Stimulated activated CD4-positive, alpha-beta T cell treated with anti-CD3 and anti-CD28 coated beads, Interleukin-1b, Interleukin-23, amount 100 ng/mL, for 1 hour (primary cell): ENCODE measurements at places on chromosomes 12 and 14.

DNA sequence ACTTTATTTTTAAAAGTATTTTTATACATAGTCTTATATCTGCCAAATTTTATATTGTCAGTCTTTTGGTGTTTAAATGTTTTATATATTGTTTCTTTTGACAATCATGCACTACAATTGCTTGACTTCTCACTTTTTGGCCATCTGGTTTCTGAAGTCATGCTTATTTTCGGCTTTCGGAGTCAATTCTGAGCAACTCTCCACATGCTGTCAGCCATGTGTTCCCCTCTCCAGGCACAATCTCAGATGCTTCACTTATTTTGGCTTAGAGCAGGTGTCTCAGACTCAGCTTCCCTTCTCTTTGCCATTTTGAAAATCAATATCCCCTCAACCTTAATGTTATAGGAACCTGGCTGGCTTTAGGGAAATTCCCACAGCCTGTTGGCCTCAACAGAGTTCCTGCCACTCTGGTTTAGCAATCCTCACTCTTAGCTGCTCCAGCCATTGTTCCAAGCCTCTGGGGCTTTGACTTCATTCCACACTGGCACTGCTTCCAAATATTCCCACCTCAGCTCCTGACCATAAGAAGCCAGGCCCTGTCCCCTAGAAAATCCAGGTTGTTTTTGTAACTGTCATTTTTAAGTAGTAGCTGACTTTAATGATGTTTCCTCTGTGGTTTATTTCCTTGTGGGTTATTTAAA is 125.5 kb upstream of the FAR2 start:
- DNase-seq: no peak

DNA sequence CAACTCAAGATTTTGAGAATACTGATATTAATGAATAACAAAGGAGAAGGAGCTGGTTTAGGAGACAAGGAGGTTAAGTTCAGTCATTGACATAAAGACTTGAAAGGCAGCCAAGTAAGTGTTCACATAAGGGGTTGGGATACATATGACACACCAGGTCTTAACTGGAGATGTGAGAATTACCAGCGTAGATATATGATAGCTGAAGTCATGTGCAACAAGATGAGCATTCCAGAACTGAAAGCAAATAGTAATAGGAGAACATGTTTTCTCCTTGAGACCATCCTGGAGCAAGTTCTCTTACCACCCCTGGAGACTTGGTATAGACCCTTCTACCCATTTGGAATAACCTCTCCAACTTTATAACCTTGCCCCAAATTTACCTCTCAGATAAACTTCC is 43.3 kb upstream of the NPFF start:
- DNase-seq: no peak

DNA sequence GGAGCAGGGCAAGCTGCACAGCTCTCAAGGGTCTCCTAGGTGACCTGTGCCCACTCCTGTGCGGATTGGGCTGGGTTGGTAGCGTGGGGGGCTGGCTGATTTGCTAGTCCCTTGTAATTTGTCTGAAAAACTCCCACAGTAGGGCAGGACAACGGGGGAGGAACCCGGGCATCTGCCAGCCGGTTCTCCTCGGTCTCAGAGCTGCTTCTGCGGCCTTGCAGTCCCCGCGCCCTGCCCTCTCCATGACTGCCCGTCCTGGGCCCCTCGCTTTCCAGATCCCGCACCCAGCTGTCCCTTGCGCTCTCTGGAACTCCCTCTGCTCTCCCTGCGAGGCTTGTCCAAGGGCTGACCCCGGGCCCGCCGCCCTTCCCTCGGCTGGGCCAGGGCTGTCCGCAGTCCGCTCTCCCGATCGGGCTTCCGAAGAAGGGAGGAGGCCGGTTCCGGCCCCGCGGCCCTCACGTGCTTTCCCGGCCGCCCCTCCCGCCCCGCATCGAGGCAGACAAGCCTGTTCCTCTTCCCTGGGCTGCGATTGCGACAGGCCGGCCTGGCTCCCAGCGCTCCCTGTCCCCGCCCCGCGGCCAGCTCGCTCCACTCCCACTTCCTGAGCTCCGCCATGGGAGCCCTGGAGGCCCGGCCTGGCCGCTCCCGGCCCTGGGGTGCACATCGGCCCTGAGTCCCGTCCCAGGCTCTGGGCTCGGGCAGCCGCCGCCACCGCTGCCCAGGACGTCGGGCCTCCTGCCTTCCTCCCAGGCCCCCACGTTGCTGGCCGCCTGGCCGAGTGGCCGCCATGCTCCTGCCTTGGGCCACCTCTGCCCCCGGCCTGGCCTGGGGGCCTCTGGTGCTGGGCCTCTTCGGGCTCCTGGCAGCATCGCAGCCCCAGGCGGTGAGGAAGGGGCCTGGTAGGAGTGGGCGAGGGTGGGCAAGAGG is at the start of gene LTBR:
LTBR (plus strand) TSS at position 591 of the 927 bp plus-strand sequence; CDS start at position 788, 197 bp downstream.
- no peak for DNase-seq

DNA sequence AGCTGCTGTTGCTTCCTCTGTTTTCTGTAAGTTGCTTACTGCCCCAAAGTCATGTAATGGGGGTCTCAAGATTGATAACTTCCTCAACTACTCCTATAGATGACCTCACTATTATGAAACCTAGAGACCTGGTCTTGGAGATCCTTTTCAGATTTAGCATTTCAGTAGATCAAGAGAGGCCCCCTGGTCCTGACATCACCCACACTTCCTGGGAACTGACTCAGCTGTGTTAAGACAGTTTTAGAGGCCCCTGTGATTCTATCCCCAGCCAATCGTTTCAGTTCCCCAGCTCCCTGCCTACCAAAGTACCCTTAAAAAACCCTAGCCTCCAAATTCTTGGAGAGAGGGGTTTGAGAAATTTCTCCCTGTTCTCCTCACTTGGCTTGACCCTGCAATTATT is 9.2 kb upstream of the ARG2 start:
- DNase-seq: no peak

DNA sequence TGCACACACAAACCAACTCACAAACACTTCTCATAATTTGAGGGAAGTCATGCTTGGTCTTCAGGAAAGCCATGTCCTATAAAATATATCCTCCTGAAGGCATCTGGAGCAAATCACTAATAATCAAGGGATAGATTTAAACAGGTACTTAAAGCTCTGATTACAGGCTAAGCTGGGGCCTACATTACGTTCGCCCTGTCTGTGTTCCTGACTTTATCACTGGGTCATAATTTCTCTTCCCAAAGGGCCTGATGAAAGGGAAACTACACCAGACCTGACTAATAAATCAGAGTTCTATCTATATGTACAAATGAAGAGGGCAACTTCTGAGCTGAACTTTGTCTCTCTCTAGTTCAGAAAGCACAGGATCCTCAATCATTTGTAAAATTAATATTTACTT is 43.9 kb upstream of the RASSF8 start:
- no peak for DNase-seq

GRCh38 chr12:105567061-105567460 is 236.6 kb downstream of the C12orf75 start:
- DNase-seq: no peak

DNA sequence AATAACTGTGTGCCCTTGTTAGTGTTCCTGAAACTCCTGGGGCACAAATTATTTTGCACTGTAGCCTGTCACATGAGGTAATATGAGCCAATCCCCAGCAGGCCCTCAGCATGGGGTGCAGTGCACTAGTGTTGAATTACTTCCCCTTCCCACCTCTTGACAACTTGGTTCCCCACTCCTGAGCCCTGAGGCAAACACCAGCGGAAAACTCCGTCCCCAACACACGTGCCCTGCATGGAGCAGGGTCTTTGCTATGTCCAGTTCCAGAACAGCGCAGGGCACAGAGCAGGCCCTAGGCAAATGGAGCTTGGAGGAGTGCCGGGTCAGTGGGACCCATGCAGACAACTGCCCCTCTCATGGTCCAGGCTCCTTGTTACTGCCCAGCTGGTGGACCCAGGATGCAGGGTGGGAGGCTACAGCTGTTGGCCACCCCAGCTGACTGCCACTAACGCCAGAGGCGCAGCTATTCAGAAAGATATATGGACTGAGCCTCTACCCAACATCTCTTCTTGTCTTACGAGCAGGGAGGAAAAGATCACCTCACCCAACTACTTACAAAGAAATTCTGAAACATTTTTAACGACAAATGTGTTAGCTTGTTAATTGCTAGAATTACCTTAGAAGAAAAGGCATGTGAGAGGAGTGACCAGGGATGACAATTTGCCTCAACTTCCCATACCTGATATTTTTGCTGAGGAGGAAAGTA is 71.6 kb downstream of the NT5DC3 start:
- no peak for DNase-seq

DNA sequence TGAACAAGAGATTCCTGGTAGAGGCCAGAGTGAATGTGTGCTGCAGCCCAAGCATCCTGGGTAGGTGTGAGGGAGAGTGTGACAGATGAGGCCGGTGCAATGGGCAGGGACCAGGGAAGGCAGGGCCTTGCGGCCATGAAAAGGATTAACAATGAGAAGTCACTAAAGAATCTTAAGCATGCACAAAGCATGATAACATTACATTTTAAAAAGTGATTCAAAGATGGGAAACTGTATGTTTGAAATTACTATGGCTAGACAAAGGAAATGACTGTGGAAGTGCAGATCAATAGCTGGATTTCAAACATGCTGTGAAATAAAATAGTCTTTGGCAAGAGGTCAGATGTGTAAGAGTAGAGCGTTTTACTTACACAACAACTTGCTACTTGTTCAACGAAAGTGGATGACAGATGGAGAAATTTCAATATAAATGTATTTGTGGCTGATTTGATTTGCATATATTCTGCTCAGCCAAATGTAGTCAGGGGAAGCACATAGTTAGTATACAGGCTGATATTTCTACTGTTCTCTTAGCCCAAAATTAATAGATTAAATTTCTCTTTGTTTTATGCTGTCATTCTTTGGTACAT is 175.5 kb downstream of the CCDC59 start:
- DNase-seq: no peak

GRCh38 chr12:59113831-59114615 is 193.7 kb upstream of the LRIG3 start:
- DNase-seq: no peak

GRCh38 chr12:20593611-20594010 is 101.5 kb upstream of the SLCO1C1 start:
- DNase-seq: no peak

DNA sequence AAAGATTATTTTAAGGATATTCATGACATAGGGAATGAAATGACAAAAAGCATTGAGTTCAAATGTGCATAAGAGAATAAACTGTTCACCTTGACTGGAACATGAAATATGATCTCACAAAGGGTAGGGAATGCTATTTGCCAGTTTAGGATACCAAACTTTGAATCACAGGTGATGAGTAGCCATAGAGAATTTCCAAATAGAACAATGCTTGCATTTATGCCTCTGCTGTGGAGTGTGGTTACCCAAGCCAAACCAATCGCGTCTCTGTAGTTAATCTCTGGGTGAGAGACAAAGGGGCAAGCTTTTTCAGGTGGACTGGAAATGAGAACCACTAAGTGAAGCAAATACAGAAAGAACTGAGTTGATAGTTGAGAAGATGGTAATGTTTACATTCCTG is 371.1 kb upstream of the RPL10L start:
- no peak for DNase-seq

DNA sequence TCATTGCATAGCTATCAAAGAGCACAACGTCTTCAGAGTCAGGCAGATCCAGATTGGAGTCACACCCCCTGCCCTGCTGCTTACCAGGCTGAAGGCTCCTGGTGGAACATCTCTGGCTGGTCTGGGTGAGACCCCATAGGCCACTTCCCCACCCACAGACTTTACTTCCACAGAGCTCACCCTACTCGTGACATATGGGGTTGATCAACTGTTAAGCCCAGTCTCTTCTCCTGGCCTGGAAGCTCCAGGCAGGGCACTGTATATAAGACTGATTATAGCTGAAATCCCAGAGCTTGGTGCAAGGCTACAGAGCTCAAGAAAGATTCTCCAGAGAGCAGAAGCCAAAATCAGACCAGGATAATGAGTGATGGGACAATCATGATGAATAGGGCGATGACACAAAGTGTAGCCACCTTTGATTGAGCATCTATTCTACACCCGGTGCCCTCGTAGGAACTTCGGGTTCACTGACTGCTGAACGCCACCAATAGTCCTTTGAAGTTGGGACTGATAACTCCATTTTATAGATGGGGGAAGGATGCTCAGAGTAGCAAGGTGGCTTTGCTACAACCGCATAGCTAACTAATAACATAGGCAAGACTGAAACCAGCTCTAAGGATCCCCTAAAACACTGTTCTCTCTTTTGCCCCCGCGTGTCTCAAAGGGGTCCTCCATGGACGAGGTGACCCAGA is 287.8 kb downstream of the BCL11B start:
- DNase-seq: no peak

- no peak for DNase-seq
These were observed 92.7 kb downstream of the PAH start for GRCh38 chr12:102824218-102824835.

GRCh38 chr12:9148926-9149325 is 33.2 kb upstream of the A2M start:
- DNase-seq: no peak

- no peak for DNase-seq
These were observed 57.8 kb upstream of the ACTN1 start for GRCh38 chr14:69036757-69037506.

DNA sequence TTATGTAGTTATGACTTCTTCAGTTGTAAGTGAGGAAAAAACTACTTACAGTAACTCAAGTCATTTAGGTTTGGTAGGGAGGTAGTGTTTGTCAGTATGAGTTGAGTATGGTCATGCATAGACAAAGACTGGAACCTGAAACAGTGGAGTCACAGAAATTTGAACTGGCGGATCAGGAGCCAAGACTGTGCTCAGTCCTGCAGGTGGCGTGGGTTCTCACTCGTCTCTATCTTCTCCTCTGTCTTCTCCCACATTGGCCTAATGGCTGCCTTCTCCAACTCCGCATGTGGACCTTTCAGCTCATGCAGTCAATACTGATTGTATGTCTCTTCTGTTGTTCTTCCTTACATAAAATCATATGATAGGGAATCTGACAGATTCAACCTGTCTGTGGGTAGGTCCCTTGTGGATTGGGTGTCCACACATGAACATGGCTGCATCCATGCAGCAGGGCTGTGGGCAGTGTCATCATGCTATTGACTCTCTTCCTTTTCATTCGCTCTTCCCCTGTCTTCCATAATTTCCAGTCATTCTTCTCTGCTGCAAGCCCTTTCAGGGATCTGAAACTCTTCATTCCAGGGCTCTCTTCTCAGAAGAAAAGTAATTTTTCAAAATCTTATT is 78.8 kb upstream of the NEDD1 start:
- no peak for DNase-seq

DNA sequence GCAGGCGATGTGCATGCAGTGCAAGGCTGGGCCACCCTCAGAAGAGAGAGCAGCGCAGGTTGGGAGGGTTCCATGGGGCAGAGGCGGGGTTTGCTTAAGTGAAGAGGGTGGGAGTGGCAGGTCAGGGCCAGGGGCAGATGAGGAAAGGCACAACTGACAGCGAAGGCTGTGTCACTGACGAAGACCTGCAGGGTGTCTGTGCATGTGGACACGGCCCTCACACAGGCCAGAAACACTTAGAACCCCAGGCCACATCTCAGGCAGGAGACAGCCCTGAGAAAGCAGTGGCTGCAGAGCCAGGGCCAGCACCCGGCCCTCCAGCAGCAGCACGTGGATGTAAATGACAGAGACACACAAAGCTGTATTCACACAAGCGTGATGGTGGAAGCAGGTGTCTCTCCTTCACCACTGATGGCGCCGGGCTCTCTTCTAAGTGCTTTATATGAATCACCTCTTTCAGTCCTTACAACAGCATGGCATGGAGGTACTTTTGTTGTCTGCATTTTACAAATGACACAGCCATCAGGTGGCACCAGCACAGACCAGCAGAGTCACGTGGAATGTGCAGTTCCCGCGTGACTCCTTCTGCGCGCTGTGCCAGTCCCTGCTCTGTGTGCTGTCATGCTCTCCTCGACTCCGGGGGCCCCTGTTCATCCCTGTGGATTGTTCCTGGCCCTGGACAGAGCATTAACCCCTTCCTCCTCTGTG is 54.6 kb downstream of the TSPAN11 start:
- no peak for DNase-seq

- no peak for DNase-seq
These were observed 535.0 kb downstream of the FOXG1 start for GRCh38 chr14:29301571-29301970.
